ENCODE measurements at places on chromosomes 16 and 17.

DNA sequence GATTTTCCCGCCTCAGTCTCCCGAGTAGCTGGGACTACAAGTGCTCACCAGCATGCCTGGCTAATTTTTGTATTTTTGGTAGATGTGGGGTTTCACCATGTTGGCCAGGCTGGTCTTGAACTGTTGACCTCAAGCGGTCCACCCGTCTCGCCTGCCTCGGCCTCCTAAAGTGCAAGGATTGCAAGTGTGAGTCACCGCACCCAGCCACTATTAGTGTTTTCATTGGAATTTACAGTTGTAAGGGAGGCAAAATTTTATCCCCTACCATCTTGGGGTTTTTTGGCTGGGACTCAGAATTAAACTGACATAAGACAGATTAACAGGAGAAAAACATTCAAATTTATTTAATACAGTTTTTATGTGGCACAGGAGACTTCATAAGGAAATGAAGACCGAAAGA lies 12.3 kb upstream of the MYCBPAP start:
- DNase-seq: no peak

GRCh38 chr16:85746460-85747215 lies 4.3 kb downstream of the C16orf74 start:
- DNase-seq: no peak

GRCh38 chr16:22648141-22648540 lies 137.4 kb downstream of the NPIPB5 start:
- DNase-seq: no peak

- no peak for DNase-seq
Observed at GRCh38 chr16:23527961-23528643, 17.8 kb upstream of the GGA2 start.

- DNase-seq: no peak
Observed at GRCh38 chr17:57823469-57824401, 26.1 kb downstream of the MRPS23 start.

- DNase-seq: no peak
Observed at GRCh38 chr16:31868164-31868563, 5.4 kb upstream of the ZNF267 start.

GRCh38 chr17:75876938-75877751 lies 1.2 kb downstream of the TRIM47 start:
- no peak for DNase-seq

DNA sequence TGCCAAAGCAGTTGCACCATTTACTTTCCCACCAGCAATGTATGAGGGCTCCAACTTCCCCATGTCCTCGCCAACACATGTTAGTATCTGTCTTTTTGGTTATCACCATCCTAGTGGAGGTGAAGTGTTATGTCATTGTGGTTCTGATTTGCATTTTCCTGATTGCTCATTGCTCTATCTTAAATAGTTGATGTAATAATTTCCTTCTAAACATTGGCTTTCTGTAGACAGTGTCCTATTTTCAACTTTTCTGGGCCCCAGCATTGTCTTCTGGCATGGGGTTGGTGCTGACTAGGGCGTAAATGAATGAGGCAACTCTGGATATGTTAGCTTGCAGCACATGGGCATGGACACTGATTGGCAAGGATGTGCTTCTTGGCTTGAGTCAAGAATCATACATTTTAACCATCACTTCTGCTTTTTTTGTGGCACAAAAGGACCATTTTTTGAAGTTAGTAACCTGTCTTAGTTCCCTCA lies 25.1 kb downstream of the PLCG2 start:
- DNase-seq: no peak

DNA sequence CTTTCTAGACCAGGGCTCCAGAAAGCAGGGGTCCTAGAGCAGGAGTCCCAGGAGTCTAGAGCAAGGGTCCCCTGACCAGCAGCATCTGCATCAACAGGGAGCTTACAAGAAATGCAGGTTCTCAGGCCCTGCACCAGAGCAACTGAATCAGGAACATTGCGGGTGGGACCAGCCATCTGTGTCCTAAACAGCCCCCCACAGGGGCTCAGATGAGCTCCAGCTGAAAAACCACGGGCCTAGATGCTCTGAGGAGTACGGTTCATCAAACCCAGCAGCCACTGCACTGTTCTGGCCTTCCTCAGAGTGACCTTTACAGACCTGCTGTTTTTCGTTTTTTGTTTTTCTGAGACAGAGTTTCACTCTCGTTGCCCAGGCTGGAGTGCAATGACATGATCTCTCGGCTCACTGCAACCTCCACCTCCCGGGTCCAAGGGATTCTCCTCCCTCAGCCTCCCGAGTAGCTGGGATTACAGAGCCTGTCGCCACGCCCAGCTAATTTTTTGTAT lies 438.2 kb downstream of the SOX9 start:
- DNase-seq: no peak

DNA sequence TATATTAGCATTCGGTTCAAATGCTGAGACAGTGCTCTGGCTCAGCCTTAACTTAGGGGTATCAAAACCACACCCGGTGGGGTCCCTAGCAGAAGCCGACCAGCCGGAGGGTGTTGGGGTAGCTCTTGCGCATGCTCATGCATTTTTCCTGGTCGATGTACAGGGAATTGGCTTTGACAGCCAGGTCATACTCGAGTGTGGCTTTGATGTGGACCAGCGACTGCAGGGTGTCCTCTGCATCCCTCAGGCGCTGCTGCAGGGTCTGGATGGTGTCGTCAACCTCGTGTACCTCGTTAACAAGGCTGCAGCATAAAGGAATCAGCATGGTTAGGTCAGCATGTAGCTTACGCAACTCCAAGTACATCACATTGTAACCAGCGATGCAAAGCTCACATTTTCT lies 37.5 kb downstream of the TEKT3 start:
- DNase-seq: no peak

- DNase-seq: no peak
Observed at GRCh38 chr16:65271996-65272395, 150.1 kb upstream of the CDH11 start.

DNA sequence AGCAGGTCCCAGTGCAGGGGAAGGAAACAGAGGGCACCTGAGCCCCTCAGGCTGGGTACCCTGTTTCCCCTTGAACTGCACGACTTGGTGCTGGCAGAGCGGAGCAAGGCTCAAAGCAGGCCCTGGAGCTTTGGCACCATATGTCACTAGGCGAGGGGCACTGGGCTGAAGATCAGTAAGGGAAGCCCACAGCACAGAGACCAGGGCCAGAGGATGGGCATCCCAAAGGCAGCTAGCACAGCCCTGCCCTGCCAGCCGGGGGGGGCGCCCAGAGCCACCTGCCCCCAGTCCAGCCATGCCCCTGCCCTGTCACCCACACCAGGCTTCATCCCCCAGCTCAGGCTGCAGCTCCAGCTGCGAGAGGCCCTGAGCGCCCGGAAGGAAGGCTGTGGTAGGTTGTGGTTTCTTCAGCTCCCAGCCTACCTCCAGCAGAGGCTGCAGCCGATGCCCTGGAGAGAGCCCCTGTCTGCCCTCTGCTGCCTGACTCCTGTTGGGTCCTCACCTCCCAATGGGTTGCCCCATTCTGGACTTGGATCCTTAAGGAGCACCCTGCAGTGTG lies 10.9 kb downstream of the NHERF1 start:
- DNase-seq: no peak

All from NT2/D1 (cell line).